WERI-Rb-1 (cell line): ENCODE measurements at places on chromosomes 6 and 20.

GRCh38 chr20:12740647-12741046, 268.1 kb upstream of the SPTLC3 start:
- no peak for DNase-seq

- no peak for DNase-seq
Observed at GRCh38 chr20:35757098-35757705, 14.6 kb upstream of the PHF20 start.

DNA sequence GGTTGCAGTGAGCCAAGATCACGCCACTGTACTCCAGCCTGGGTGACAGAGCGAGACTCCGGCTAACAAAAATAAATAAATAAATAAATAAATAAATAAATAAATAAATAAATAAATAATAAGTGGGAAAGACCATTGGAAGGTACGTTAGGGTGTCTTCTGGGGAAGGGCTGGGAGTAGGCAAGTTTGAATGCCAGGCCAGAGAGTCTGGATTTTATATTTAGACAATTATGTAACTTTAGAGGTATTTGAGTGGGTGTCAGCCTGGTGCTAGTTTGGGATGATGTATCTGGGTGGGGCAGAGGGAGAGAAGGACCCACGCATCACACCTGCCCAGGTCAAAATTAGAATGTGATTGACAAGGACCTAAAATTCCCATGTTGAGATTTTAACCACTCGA, 108.5 kb upstream of the PRND start:
- DNase-seq: no peak

GRCh38 chr6:31750411-31751022, 10.7 kb downstream of the MSH5 start:
- no peak for DNase-seq

GRCh38 chr6:137724018-137724403, 143.0 kb upstream of the TNFAIP3 start:
- no peak for DNase-seq

DNA sequence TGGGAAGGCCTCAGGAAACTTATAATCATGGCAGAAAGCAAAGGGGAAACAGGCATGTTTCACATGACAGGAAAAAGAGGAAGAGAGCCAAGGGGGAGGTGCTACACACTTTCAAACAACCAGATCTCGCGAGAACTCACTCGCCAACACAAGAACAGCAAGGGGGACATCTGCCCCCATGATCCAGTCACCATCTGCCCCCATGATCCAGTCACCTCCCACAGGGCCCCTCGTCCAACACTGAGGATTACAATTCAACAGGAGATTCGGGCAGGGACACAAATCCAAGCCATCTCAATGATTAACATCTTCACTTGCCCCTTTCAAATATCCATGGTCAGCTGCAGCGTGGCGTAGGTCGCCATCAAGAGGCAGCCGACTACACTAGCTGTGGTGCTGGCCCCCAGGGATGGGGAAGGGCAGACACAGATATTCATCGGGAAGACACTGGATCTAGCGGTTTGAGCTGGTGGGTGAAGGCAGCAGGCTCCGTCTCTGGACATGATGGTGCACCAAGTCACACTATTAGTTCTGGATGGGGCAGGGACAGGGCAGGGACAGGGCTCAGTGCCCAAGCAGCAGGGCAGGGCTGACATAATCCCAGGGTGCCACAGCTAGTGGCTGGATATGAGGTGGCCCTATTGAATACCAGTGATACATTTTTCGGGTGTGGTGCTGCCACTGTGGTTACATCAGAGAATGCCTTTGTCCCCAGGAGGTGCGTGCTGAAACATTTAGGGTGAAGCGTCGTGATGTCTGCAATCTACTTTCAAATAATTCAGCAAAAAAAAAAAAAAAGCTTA, 31.6 kb downstream of the TUBB2B start:
- DNase-seq: peak; percentile 100

DNA sequence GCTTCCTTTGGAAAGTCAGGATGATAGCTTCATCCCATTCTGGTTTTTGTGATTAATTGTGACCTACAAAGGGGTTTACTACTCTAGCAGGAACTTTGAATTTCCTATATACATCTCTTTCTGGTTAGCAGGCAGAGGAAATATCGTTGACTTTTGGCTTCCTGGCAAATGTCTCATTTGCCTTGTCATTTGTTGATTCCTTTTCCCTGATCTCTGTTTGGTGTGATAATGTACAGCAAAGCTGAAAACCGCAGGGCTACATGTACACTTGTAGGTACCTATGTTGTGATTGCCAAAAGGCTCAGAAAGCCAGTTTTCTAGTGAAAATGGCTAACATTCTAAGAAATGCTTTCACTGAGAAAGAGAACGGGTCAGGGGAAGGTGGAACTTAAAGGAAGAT, 44.3 kb downstream of the TOP1 start:
- DNase-seq: no peak

GRCh38 chr20:24455081-24455480, 14.3 kb upstream of the SYNDIG1 start:
- DNase-seq: no peak

DNA sequence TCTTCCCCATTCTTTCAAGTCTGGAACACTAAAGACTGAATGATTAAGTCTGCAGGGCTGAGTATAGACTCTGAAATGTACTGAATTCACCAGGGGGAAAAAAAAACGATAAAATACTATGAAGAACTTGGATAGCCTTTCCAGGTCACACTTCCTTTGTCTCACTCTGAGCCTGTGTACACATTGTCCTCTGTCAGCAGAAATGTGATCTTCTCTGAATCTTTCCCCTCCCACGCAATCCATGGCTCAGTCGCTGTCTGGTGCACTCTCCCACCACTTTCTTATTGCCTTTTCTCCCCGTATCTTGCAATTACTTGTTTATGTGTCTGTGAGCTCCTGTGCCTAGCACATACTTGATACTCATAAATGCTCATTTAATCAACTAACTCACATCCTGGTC, 212.6 kb upstream of the RSPO3 start:
- no peak for DNase-seq

DNA sequence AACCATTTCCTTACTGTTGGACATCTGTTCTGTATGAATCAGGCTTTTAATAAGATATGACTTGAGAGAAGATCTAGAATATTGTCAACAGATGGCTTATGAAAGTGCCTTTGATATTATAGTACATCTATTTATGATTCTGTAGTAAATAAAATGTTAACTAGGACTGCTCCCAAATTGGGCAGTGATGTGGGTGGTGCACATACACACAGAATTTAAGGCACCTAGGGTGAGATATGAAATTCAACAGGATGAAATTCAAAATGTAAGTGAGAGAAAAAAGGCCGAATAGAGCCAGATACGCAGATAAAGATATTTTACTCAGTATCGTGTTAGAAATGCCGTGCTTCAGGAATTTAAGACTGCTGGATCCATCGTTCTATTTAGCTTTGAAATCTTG, 26.3 kb downstream of the FAM50B start:
- no peak for DNase-seq

GRCh38 chr20:41690702-41691101, 72.5 kb upstream of the CHD6 start:
- no peak for DNase-seq

- no peak for DNase-seq
Observed at GRCh38 chr20:12110274-12110673, 192.6 kb downstream of the BTBD3 start.

DNA sequence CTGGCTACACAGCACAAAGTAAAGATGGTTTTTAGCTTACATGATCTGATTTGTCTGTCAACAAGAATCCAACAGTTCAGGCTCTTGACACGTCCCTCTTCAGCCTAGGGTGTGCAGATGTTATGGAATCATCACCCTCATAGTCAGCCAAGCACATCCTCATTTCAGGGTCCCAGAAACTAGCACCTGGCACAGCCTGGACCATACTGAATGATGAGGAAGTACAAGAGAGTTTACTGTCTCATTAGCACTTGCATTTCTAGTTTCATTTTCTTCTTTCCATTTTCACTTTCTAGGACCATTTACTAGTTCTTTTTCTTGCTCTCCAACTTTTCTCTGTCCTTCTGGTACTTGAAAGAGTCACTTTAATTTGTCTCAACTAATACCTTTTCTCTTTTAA, 6.5 kb downstream of the RIPOR2 start:
- DNase-seq: no peak

DNA sequence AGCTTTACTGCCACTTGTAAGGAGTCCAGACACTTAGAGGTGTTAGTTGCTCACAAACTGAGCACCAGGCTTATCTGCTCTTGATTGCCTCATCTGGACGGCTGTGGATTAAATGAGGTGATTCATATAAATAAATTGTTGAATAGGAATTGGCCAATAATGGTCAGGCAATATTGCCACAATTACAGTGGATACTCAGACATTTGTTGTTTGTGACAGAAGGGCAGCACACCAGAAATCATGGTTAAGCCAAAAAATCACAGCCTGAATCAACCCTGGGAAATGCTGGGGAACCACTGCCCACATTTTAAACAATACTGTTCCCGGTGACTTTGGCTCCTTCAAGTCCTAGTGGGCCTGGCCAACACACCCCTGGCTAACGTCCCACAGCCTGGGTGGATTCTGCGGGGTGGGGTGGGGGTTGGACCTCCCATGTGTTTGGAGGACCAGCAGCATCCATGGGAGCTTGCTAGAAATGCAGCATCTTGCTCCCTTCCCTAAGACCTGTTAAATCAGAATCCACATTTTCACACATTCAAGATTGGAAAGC, 29.5 kb upstream of the SPDEF start:
- DNase-seq: no peak

GRCh38 chr6:117169064-117169665, 96.2 kb upstream of the VGLL2 start:
- no peak for DNase-seq

GRCh38 chr20:2987861-2988260, 55.6 kb upstream of the GNRH2 start:
- no peak for DNase-seq

- no peak for DNase-seq
Observed at GRCh38 chr20:10761232-10761631, 87.4 kb upstream of the JAG1 start.

DNA sequence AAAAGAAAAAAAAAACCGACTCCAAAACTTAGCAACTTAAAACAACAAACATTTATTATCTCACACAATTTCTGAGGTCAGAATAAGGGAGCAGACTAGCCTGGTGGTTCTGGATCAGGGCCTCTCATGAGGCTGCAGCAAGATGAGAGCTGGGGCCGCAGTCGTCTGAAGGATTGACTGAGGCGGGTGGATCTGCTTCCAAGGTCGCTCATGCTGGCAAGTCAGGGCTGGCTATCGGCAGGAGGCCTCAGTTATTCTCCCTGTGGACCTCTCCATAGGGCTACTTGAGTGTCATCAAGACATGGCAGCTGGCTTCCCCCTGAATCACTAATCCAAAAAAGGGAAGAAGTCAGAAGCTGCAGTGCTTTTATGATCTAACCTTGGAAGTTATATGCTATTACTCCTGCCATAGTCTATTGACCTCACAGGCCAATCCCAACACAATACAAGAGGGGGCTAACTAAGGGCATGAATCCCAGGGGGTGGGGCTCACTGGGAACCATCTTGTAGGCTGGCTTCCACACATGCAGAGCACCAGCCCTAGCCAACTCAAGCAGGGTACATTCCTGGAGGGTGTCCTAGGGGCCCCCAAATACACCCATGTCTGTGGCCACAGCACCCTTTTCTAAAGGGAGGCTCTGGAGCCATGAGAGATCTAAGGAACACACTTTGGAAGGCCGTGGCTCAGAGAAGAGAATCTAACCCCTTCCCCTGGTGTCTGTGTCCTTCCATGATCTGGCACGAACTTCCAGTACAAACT, 11.3 kb downstream of the EBF4 start:
- DNase-seq: no peak

- no peak for DNase-seq
Observed at GRCh38 chr6:38567436-38567835, 72.3 kb downstream of the BTBD9 start.

DNA sequence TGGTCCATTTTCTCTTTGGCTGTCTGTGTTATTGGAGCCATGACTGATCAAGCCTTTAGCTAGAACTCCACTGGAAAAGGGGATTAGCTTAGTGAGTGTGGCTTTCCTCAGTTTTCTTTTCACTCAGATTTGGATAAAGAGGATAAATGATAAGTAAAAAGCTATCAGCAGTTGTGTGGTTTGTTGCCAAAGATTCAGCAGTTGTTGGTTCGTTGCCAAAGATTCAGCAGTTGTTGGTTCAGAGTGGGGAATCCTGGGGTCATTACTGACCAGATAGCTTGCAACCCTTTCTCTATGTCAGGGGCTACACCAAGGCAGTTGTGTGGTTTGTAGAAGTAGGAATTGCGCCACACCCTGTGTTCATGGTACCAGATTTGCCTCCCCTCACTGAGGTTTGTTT, 107.7 kb upstream of the SCP2D1 start:
- DNase-seq: no peak

GRCh38 chr20:32762754-32763201, 593 bp downstream of the DNMT3B start:
- peak; percentile 25 for DNase-seq

- DNase-seq: no peak
Observed at GRCh38 chr20:58483051-58483450, 32.1 kb downstream of the APCDD1L start.
